Vagina (tissue), 2 donors: ENCODE measurements at places on chromosomes 12 and 14.

DNA sequence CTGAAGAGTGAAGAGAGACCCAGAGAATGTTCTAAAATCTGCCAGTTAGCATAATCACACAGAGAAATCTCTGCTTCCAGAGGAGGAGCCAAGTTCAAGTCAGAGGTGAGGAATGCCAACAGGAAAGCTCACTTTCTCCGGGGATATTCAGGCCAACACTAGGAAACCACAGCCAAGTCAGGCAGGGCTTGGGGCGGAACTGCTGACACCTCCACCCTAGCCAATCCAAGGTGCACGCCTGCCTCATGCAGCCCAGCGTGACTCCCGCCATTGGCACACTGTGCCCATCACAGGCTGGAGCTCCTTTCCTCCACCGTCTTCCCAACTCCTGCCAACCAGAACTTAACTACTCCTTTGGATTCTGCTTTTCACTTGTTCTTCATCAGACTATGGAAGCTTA lies 374.3 kb upstream of the CCDC196 start:
- no peak for DNase-seq

- no peak for DNase-seq
These were observed 30.8 kb downstream of the LEMD3 start for GRCh38 chr12:65200007-65200665.

DNA sequence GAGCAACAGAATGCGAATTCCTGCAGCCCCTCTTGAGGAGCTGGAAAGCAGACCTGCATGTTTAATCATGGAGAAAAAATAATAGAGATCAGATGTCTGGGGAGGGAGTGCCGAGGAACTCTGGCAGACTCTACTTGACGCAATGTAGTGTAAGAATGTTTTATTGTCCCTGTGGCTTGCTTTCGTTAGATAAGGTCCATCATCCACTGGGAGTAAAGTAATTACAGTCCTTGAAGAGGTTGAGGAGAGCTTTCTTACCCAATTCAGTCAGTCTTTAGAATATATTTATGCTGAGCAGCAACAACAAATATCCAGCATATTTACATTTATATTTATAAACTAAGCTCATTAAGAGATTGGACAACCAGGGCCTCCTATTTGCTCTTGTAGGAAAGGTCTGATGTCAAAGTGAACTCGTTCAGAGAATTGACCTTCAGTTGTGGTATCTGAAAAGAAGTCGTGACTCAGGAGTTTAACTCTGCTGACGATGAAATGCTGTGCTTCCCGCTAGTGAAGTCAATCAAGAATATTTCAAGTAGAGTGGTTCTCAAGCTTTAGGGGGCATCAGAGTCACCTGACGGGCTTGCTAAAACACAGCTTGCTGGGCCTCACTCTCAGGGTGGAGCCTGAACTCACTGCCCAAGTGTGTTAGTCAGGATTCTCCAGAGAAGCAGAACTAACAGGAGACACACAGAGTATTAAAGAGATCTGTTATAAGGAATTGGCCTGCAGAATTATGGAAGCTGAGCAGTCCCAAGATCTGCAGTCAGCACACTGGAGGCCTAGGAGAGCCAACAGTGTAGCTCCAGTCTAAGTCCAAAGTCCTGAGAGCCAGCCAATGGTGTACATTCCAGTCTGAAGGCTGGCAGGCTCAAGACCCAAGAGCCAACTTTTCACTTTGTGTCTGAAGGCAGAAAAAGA lies 139.3 kb upstream of the LMNTD1 start:
- no peak for DNase-seq

GRCh38 chr14:43587183-43587582 lies 919.9 kb downstream of the FSCB start:
- DNase-seq, result no peak

DNA sequence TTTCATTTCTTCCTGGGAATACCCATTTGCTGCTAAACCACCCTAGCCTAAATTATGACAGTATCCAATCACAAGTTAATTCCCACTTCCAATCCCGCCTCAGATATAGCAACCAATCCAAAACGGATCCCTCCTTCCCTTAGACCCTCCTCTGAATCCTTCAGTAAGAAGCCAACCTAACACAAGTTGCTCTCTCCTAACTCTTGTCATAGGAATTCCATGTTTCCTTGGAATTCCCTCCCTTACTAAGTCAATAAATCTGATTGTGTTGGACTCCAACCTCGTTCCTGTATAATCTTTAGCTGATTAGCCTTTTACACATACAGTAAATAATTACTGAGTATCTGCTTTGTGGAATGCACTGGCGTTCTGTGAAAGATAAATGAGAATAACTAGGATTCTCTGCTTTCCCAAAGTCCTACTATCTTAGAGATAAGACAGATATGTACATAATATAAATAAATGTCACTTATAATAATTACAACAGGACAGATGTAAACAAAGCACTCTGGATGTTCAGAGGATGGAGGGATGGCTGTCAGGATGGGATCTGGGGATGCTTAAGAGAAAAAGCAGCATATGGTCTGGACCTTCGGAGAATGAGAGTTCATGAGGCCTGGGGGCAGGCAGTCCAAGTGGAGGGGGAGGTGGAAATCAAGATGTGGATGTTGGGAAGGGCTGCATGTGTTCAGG lies 185.8 kb upstream of the SOX5 start:
- no peak for DNase-seq

- DNase-seq, result no peak
These were observed 693.4 kb downstream of the VRK1 start for GRCh38 chr14:97490521-97491070.

DNA sequence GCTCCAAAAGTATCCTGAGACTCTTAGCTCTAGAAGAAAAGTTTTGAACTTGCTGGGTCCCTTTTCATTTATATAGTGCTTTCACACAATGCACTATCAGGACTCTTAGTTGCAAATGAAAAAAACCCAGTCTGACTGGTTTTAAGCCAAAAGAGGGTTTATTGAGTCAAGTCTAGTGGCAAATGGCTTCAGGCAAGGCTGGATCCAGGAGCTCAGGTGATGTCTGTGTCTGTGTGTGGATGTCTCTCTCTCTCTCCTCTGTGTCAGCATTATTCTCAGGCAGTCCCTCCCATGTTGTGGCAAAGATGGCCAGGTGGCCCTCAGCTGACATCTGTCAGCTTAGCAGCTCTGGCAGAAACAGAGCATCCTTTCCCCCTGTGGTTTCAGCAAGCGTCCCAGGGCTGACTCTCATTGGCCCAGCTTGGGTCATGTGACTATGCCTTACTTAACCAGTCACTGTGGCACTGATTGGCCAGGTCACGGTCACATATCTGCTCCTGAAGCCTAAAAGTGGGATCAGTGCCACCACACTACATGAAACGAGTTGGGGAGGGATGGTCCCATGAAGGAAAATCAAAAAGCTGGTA lies 6.2 kb downstream of the TMEM120B start:
- no peak for DNase-seq

DNA sequence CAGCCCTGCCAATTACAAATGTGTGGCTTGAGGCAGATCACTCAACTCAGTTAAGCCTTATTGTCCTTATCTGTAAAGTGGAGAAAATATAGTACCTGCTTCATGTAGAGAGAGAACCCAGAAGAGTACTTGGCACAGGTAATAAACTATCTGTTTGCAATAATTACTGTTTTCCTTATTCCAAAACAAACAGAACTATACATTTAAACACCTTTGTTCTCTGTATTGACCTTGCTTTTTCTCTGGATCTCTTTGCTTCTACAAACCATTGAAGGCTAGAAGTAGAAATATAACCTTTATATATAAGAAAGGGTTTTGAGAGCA lies 70.8 kb upstream of the SRSF5 start:
- DNase-seq, result no peak

DNA sequence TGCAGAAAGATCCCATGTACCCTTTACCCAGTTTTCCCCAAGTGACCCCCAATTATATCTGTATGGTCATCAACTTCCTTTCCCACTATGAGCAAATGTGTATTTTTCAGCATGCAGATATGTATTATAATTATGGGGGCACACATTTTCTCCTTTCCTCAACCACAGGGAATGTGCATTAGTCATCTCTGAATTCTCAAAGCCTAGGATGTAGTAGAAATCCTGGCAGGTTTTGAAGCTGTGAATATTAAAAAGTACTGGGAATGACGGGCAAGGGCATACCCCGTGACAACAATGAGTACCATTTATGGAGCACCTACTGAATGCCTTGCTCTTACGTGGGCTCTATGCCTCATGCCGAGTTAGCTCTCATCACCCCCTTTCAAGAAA lies 71.5 kb downstream of the VWF start:
- DNase-seq, result no peak

- no peak for DNase-seq
These were observed 618.7 kb downstream of the VRK1 start for GRCh38 chr14:97415907-97416306.

- DNase-seq, result peak; percentile 46
These were observed 137.0 kb downstream of the ZFP36L1 start for GRCh38 chr14:68655911-68656316.

DNA sequence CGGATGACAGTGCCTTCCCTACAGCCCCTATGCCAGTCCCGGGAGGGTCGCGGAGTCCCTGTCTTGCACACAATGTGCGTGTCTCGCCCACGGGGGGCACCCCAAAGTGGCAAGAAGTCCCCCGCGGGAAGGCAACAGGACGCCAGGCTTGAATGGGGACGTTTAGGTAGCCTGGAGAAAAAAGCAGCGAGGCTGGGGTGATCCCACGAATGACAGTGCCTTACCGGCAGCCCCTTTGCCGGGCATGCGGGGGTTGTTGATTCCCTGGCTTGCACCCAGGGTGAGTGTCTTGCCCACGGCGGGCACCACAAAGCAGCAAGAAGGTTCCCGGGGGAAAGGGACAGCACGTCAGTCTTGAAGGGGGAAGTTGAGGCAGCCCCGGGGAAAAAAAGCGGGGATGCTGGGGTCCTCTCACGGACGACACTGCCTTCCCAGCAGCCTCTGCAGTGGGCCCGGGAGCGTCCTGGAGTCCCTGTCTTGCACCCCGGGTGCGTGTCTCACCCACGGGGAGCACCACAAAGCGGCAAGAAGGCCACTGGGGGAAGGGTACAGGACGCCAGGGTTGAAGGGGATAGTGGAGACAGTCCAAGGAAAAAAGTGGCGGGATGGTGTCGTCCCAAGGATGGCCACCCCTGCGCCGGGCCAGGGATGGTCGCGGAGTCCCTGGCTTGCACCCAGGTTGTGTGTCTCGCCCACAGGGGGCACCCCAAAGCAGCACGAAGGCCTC lies 156.8 kb upstream of the ALG10B start:
- no peak for DNase-seq

- DNase-seq, result no peak
These were observed 33.9 kb downstream of the CEP290 start for GRCh38 chr12:88108021-88108420.

GRCh38 chr14:22664261-22664660 lies 20.1 kb upstream of the OR6J1 start:
- no peak for DNase-seq
